CD4-positive, alpha-beta memory T cell (primary cell): ENCODE measurements at places on chromosomes 3 and 15. TPM values are rescaled to one million over a fixed set of nuclear protein-coding genes. Genes with fewer than 3 reads are reported as not detected.

Gene SNTN
- total RNA-seq: not detected

Gene MESP2
- total RNA-seq: not detected

Gene TMEM207
- not detected for total RNA-seq

Gene HACD3
- total RNA-seq: 23.1 TPM

Gene CYP1A2
- total RNA-seq: not detected

Gene C3orf38
- total RNA-seq: 36.5 TPM

Gene FOXB1
- 0.14 TPM for total RNA-seq

Gene ANKRD63
- not detected for total RNA-seq

Gene PSTPIP1
- total RNA-seq: 233 TPM

- no peak for DNase-seq
Measured at GRCh38 chr3:138875754-138876664, 41.3 kb upstream of the PIK3CB start.

DNA sequence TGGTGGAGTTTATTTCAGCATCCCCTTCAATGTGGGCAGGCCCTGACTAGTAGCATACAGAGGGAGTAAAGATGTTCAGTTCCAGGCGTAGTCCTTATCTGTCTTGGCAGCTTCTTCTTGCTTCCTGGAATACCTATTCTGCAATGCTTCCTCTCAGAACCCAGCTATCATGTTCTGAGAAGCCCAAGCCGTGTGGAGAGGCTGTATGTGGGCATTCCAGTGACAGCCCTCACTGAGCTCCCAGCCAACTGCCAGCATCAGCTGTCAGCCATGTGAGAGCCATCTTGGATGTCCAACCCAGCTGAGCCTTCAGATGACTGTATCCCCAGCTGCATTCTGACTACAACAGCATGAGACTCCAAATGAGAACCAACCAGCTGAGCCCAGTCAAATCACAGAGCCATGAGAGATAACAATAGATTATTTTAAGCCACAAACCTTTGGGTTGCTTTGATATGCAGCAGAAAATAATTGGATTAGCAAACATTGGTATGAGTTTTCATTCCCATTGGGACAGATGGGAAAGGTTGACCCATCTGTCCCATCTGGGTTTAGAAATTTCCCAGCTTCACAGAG lies 8.4 kb upstream of the CMTM7 start:
- no peak for DNase-seq

DNA sequence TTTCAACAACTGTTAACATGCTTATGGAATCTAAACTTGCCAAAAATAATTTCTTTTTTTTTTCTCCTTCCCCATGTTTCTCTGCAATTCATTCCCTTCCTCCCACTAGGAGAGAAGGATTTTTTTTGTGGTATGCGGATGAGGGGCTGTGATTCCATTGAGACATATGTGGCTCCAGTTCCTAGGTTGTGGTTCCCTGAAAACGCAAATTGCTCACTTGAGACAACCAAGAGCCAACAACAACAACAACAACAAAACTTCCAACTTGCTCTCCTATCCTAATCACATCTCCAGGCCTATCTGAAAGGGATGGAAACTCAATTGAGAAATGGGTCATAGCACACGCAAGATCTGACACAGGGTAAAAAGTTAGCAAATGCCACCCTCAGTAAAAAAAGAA lies 406.5 kb upstream of the TGFBR2 start:
- DNase-seq: no peak

GRCh38 chr3:150913133-150913922 lies 8.1 kb upstream of the MINDY4B start:
- no peak for DNase-seq

DNA sequence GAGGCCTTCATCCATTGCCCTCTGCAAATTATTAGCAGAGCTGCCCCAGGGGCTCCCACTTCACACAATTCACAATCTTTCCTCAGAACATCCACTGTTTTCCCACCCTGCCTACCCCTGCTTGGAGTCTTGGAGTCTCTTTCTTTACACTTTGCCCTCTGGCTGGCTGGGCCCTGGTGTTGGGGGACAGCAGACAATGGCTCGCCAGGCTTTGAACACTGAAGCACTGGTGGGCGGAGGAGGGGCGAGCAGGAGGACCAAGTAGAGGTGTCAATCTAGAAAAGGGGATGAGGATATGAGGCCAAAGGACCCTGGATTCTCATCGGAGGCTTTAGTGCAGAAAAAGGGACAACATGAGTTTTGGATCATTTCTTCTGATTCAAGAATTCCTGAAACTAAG lies 212.0 kb downstream of the NR1D2 start:
- no peak for DNase-seq

DNA sequence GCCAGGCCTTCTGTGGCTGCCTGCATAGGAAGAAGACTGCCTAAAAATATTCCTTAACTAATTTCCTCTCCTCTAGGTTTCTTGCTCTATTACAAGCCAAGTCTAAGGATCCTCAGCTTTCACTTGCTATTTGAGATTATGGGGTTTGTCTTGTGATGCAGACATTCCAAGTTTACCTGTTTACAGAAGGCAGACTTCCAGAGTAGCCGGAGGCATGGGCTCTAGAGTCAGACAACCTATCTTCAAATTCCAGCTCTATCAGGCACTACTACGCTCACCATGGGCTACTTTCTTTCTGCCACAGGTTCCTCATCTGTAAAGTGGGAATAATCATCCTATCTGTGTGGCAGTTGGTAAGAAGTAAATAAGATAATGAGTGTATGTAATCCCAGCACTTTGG lies 95.6 kb upstream of the BCL6 start:
- no peak for DNase-seq

GRCh38 chr3:21825684-21826083 lies 74.7 kb upstream of the ZNF385D start:
- DNase-seq: no peak

DNA sequence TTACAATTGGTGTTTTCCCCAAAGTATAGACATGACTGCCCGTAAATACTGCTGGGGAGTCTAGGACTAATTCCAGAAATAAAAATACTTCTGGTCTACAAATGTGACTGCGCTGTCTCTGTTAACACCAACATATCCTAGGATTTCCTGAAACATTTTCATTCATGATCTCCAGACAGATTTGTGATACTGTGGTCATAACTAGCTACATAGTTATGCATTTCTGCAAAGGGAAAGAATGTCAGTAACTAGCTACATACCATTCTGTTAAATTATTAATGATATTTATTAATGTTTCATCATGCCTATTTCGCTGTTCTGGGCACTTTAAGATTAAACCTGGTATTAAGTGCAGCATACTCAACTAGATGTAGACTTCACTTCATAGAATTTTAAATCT lies 33.3 kb downstream of the SETD5 start:
- DNase-seq: no peak

DNA sequence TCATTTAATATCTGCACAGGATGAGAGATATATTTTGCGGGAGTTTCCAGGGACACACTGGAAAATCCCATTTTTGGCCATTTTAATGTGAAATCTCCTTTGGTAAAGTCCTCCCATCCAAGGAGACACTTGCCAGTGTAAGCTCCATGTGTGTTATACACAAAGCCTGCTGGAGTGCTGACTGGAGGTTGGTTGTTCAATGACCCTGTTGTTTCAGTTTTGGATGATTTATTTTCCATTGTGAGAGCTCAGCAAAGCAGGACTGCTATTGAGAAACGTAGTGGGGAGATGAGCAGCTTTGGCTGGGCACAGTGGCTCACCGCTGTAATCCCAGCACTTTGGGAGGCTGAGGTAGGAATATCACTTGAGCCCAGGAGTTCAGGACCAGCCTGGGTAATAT lies 127.7 kb downstream of the NUP210 start:
- no peak for DNase-seq

- no peak for DNase-seq
Measured at GRCh38 chr3:142963234-142963515, 299 bp downstream of the PAQR9 start.

DNA sequence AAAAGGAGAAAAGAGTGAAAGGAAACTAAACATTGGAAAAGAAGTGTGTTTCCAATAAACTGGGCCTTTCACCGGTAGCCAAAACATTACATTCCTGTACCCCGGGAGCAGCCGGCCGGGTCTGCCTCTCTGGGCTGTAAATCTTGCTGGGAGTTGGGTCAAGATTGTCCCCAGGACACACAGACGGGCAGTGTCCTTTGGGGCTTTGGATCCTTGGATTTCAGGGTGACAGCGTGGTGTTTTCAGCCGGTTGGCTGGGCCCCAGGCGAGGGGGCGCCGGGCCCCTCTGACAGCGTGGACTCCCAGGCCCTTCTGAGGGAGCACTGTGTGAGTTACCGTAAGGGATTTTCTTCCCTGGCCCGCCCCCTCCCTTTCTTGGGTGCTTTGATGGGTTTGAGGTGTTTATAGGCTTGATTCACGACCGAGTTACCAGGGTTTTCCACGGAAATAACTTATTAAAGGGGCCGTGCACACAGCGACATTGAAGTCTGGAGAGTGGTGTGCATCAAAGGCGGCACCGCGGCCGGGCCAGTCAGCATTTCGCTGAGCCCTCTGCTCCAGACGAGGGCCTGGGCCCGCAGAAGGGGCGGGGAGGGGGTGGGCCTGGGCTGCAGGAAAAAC lies 27.4 kb downstream of the SMAD6 start:
- no peak for DNase-seq

- no peak for DNase-seq
Measured at GRCh38 chr3:134749802-134750553, 45.1 kb upstream of the EPHB1 start.

- no peak for DNase-seq
Measured at GRCh38 chr3:161403251-161403650, 31.9 kb upstream of the SPTSSB start.
